ENCODE measurements at places on chromosomes 3 and 15.

GRCh38 chr3:177249203-177249602, 51.9 kb upstream of the TBL1XR1 start:
- DNase-seq = no peak

DNA sequence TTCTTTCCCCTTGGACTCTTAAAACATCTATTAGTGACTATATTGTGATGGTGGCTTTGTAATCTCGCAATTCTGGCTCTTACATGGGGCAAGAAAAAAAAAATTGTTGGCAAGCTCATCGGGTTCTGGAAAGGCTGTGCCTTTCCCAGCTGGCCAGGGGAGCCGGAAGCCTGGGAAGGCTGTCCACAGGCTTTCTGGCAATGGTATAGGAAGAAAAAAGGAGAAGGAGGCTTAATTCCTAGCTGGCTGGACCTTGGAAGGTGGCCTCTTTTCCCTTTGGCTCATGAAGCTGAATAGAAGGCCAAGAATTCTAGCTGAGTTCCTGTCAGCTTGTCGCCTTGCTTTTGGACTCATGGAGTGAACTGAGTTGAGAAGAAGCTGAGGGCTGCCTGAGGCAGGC, 243.5 kb upstream of the SEMA6D start:
- DNase-seq = no peak

DNA sequence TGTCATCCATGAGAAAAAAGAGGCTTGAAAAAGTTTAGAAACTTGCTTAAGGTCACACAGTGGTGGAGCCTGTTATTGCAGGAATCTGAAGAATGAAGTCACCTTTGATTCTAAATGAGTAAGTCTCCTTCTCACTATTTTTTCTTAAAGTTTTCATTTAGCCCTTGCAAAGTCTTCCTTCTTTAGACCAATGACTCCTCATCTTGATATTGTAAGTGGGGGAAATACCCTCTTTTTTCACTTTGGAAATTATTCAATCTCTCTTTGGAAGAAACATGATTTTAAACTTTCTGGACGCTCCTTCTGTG, 787 bp upstream of the SLMAP start:
- DNase-seq = no peak

DNA sequence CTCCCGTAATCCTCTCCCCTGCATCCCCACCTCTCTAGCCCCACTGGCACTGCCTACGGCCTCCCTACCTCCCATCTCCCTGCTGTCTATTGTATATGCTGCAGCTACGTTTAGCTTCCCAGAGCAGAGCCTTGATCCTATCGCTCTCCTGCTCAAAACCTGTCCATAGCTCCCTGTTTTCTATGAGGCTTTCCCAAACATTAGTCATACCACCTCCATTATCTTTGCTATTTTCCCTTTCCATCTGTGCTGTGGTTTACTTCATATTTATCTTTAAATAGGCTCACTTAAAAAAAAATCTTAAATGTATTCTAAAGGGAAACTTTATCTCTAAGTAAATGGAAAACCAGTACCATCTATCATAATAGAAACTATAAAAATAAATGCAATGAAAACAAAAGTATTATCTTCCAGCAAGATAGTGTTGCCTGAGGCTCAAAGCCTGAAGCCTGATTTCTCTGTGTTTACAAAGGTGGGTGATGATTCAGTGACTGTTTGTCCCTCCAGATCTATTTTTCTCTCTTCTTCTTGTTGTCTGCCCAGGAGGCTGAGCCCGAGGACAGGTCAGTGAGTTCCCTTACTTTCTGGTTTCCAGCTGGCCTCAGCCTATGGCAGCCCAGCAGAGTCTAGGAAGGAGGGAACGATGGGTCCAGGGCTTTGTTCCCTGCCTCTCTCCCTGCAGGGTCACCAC, 397.1 kb upstream of the CFAP20DC start:
- no peak for DNase-seq

DNA sequence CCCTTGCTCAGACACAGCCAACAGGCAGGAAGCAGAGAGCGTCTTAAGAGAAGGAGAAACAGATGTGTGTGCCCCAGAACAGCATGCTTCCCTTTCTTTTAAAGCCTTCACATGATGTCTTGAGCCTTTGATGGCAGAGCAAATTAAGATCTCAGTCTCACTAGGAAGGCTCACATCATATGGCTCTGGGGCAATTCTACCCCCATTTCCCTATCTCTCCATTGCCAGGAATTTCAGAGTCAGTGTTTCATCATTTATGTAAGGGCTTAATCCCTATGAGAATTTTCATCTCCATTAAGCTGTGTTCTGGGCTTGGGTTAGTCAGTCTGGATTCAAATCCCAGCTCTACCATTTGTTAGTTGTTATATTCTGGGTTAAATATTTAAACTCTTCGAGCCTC, 41.4 kb upstream of the GLCE start:
- DNase-seq = no peak

- DNase-seq = no peak
Measured at GRCh38 chr3:57038466-57039164, 21.8 kb upstream of the SPATA12 start.

DNA sequence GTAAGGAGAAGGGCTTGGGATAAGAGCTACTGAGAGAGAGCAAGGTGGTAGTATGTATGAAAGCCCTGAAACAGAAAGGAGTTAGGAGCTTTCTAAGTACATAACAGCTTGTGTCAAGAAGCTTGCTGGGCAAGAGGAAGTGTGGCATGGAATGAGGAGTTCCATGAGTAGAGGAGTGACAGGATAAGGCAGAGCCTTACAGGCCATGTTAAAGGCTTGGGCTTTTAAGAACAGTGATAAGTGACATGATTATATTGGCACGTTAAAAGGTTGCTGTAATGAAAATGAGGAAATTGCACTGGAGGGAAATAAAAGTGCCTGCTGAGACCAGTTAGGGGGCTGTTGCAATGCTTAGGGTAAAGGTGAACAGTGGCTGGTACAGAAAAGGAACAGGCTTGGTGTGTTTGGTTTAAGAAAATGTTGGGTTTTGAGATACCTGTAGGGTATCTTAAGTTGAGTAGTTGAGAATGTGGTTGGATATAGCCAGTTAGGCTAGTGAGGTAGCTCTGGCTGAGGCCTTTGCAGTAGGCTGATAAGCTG, 49.0 kb downstream of the MEF2A start:
- no peak for DNase-seq

GRCh38 chr15:25394898-25395297, 43.9 kb downstream of the UBE3A start:
- DNase-seq = no peak

- DNase-seq = no peak
Measured at GRCh38 chr3:143182866-143183664, 63.5 kb downstream of the CHST2 start.

DNA sequence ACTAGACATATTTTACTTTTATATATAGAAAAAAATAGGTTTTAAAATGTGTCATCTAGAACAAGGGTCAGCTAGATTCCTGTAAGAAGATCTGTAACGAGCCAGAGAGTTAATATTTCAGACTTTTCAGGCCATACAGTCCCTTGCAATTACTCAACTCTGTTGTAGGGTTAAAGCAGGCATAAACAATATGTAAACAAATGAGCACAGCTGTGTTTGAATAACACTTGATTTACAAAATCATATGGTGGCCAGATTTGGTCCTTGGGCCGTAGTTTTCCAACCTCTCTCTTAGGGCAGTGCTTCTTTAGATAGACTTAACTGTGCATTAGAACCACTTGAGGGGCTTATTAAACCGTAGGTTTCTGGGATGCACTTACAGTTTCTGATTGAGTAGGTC, 19.6 kb downstream of the LRRC57 start:
- DNase-seq = no peak

DNA sequence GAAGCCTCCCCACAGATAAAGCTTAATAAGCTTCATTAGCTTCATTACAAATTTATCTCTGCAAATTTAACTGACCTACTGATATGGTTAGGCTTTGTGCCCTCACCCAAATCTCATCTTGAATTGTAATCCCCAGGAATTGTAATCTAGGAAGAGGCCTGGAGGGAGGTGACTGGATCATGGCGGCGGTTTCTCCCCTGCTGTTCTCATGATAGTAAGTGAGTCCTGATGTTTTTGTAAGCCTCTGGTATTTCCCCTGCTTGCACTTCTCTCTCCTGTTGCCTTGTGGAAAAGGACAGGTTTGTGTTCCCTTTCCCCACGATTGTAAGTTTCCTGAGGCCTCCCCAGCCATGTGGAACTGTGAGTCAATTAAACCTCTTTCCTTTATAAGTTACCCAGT, 226.1 kb upstream of the TTC14 start:
- DNase-seq = no peak
